Stimulated activated CD8-positive, alpha-beta memory T cell treated with anti-CD3 and anti-CD28 coated beads, Interleukin-2, amount 100 ng/mL, for 1 hour (primary cell): ENCODE measurements at places on chromosomes 7 and 10.
A peak's percentile ranks its signal among the peaks of the same experiment; 100 is the strongest.

- no peak for DNase-seq
Measured at GRCh38 chr7:5424749-5425506, 1.3 kb upstream of the TNRC18 start.

DNA sequence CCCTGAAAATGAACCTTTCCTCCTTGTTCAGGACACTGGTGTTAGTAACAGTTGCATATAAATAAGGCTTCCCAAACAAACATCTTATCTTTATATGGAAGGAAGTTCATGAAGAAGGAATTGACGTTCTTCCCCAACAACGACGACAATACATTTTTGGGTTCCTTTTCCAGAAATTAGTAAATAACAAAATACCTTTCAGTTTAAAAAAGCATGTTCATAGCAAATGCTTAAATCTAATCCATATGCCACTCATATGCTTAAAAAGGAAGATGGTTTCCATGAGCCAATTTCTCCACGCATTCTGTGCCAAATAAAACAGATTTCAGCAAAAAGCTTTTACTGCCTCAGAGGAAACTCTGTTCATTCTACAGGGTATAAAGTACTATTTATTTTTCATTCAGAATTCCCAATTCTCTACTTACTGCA is 182.6 kb downstream of the COBL start:
- DNase-seq, result no peak

- DNase-seq, result no peak
Measured at GRCh38 chr7:82723411-82723810, 279.8 kb upstream of the CACNA2D1 start.

DNA sequence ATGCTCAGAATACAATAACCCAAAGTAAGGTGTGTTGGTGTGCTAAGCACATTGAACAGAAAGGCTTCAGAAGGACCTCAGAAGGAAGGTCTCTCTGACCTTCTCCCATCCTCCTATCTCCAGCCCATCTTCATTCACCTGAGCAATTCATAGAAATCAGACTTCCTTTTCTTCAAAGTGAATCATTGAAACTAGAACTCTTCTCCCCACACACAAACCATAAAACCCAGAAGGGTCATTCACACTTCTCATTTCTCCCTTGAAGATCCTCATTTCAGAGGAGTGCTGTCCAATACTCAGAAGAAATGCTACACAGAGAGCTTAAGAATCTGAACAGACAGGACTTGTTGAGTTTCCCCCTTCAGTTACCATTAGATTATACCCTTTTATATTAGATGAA is 89.5 kb downstream of the VWDE start:
- DNase-seq, result no peak

DNA sequence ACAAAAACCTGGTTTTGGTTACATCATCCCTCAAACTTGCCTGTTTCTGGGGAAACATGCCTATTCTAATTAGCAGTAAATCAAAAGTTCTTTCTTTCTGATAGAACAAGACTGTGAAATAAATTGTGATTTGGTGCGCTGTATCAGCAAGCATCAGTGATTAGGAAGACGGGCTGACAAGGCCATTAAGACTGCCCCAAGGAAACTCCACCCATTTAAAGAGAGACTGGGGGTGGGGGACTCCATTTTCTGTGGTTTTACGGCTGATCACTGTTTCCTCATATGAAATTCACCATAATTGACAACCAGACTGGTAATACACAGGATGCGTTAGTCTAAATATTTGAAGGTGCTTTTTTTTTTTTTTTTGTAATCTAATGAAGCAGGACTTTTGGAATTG is 68.7 kb downstream of the MBL2 start:
- DNase-seq, result no peak

- DNase-seq, result no peak
Measured at GRCh38 chr10:21160116-21160515, 263.0 kb upstream of the NEBL start.

GRCh38 chr10:77562742-77563141 is 74.9 kb downstream of the KCNMA1 start:
- DNase-seq, result no peak

DNA sequence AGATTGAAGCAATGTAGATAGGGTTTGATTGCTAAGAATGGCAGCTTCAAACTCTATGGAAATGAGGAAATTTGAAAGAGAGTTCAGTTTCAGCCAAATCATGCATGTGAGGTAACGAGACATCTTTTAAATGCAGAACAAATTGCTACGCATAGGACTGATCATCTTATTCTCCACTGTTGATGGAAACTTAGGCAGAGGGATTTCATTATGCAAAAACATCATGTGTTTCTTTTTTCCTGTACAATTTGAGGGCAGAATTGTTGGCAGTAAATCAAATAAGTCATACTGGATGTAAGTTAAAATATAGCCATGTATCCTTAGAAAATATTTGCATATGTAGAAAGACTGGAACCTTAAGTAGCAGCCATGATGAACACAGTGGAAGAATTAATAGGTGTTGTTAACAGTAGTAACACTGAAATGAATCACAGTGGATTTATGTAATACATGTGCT is 327.4 kb downstream of the CDK14 start:
- no peak for DNase-seq

DNA sequence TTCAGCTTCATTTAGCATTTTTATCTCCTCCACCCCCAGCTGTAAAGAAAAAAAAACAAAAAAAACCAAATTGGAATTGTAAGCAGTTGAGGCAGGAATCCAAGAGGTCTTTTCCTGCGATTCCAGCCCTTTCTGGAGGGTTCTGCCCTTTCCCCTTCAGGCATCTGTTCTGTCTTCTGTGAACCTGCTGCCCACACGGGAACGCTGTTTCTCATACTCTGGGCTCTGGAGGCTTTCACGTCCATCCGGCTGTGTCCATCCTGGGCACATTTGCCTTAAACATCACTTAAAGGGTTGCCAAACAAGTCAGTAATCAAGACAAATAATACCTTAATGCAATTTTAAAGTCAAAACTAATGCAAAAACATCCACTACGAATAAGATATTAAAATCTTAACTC is 302.8 kb upstream of the PITRM1 start:
- no peak for DNase-seq

- DNase-seq, result no peak
Measured at GRCh38 chr10:73864229-73864628, 10.1 kb downstream of the CAMK2G start.

DNA sequence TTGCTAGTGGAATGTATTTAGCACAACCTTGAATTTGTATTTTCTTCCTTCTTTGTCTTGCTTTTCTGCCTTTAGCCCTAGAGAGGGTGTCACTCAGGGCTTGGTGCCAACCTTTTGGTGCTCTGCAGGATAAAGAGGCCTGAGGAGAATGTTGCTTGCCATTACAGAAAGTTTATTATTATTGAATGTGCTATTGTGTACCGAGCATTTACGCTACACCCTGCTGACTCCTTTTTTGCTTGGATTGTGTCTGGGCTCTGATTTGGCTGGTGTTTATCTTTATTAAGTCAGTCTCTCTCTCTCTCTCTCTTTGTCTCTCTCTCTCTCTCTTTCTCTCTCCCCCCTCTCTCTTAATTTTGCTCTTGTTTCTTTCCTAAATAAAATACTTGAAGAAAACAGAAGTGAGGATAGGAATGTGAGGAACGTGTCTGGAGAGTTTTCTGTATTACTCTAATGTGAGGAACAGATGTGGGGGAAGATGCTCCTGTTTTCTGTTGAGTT is 284.4 kb upstream of the PHYHIPL start:
- DNase-seq, result no peak

GRCh38 chr7:41928166-41928565 is 225.3 kb upstream of the INHBA start:
- no peak for DNase-seq

- DNase-seq, result no peak
Measured at GRCh38 chr10:16788125-16788524, 29.1 kb downstream of the RSU1 start.

GRCh38 chr10:44361109-44361508 is 23.8 kb downstream of the CXCL12 start:
- no peak for DNase-seq

- no peak for DNase-seq
Measured at GRCh38 chr10:89134963-89135362, 72.2 kb downstream of the CH25H start.

DNA sequence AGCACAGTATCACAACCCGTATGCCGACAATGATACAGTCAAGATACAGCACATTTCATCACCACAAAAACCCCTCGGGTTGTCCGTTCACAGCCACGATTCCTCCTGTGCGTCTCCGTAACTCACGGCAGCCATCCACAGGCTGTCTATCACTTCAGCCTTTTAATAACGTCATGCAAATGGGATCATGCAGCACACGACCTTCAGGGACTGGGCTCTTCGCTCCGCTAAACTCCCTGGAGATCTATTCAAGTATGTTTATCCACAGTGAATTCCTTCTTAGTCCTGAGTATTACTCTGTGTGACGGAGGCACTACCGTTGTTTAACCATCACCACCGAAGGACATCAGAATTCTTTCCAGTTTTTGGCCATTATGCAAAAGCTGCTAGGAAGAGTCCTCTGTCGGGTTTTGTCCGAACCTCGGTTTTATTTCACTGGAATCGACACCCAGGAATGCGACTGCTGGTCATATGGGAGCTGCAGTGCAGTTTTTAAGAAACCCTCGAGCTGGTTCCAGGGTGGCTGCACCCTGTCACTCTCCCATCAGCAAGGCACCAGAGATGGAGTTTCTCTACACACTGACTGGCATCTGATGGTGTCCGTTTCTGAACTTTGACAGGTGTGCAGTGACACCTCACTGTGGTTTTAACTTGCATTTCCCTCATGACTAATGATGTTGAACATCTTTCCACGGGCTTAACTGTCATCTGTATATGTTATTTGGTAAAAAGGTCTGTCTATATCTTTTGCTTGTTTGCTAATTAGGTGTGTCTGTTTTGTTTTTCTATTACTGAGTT is 193.6 kb downstream of the MAD1L1 start:
- DNase-seq, result no peak

DNA sequence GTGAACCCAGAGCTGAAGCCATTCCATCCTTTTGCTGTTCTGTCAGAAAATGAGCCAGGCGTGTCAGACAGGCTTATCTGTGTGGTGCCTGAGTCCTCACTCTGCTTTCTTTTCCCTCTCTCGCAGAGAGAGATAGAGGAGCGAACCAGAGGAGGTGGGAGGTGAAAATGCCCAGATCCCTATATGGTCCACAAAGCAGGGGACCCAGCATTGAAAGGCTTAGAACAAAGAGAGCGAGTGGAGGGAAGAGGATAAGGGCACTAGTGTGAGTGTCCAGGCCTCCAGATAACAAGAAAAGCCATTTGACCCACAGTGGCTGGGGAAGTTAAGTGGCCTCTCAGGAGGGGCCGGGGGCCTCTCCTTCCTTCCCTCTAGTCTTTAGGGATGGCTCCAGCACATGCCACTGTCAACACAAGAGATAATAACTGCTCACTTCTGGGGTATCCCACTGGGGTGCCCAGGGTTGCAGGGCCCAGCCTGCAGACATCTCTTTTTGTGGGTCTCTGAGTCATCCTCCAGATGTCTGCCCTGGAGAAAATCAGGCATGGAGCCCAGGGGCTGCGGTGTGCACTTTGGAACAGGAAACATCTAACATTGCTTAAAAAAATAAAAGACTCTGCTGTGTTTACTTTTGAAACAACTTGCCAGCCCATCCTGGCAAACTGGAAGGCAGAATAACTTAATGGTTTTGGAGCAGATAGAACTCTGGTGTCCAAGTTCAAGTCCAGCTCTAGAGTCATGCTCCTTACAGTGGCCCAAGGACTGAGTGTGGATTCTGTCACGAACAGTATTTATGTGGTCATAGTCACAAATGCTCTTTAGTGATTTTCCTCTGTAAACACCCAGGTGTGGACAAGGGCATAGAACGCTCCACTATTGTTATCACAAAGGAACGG is 189.5 kb downstream of the CXCL12 start:
- no peak for DNase-seq

GRCh38 chr10:117594722-117595121 is 52.2 kb downstream of the EMX2 start:
- no peak for DNase-seq

DNA sequence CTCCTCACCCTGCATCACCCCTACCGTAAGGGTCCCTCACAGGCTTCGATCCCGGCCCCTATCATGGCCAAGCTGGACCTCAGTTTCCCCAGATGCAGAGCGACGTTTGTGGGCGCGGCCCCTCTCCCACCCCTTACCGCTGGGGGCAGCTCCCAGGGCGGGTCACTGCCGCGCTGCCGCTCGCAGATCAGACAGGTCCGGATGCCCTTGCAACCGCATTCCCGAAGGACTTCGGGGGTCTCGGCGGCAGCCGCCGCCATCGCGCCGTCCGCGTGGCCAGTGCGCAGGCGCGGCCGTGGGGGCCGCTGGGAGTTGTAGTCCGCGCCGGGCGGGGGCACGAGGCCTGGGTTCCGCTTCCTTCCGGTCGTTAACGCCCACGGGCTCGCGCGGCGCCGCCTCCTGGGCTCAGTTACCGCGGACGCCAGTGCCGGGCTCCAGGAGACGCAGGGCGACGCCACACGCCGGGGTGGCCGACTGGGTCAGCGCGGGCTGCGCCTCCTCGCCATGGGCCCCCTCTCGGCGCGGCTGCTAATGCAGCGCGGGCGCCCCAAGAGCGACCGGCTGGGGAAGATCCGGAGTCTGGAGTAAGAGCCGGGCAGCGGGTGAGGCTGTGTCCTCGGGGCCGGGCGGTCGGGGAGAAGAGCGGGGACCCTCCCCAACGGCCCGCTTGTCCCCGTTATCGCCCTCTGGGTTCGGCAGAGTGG is at the start of the genes ALKBH4 and LRWD1:
Gene ALKBH4, minus strand, starts transcription at position 287 of the 704 bp plus-strand sequence. Its CDS starts 27 bp downstream, at position 260.
Gene LRWD1, plus strand, starts transcription at position 408 of the 704 bp plus-strand sequence. Its CDS starts 97 bp downstream, at position 505.
- peak; percentile 90 for DNase-seq

- DNase-seq, result no peak
Measured at GRCh38 chr10:89069589-89069988, 79.0 kb downstream of the FAS start.

DNA sequence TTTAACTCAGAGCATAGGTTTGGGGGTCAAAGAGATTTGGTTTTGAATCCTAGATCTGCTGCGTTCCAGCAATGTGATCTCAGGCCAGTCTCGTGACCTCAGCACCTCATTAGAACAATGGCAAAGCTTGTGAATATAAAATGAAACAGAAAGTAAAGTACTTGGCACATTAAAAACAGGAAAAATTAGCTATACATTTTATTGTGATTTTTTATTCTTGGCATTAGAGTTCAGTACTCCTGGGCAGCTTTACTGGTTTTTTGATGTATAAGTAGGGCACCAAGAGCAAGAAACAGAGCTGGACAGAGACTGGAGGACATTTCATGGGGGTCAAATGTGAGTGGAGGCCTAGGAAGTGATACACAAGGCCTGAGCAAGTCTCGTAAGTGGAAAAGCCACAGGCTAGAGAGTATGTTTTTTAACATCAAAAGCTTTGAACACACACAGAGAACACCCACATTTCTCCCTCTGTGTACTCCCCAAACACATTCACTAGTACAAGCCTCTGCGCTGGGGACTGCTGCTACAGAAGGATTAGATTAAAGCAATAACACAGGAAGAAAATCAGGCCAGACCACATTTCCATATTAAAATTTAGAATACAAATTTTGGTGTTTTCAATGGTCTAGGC is 157.2 kb upstream of the SLC25A13 start:
- no peak for DNase-seq

GRCh38 chr10:117609095-117609795 is 66.7 kb downstream of the EMX2 start:
- DNase-seq, result no peak
